ENCODE measurements at places on chromosomes 11 and 22.

- no peak for DNase-seq
Measured at GRCh38 chr22:48960980-48961660, 866.6 kb downstream of the BRD1 start.

GRCh38 chr11:111166598-111166997 is 78.9 kb upstream of the POU2AF2 start:
- no peak for DNase-seq

- no peak for DNase-seq
Measured at GRCh38 chr22:24231706-24232105, 13.2 kb downstream of the GGT5 start.

DNA sequence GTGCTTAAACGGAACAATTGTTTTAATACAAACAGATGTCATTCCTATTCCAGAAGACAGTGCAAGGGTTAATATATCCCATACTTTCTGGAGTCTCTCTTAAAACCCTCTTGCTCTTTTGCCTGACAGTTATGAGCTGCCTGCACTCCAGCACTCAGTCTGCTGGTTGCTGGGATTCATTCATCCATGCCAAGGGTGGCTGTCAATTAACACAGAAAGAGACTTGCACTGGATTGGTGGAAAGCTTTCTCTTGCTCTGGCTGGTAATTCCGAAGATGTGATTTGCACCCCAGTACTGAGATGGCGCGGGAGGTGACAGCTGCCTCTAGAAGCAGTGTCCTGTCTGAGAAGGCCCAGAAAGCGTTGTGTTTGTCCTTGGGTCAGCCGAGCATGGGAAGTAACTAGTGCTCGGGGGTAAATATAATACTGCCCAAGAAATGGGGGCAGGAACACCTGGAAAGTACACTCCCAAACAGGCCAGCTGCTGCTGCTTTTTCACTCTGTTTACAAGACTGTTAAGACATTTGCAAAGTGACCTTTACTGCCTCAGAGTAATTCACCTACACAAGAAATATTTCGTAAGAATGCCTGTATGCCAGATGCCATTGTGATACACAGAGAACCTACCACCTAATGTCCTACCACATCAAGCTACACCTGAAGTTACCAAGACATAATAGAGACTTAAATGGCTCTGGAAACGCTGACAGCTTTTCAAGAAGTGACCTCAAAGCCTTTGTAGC is 20.5 kb downstream of the SCUBE2 start:
- no peak for DNase-seq

- no peak for DNase-seq
Measured at GRCh38 chr11:34308049-34308912, 49.5 kb downstream of the ABTB2 start.

DNA sequence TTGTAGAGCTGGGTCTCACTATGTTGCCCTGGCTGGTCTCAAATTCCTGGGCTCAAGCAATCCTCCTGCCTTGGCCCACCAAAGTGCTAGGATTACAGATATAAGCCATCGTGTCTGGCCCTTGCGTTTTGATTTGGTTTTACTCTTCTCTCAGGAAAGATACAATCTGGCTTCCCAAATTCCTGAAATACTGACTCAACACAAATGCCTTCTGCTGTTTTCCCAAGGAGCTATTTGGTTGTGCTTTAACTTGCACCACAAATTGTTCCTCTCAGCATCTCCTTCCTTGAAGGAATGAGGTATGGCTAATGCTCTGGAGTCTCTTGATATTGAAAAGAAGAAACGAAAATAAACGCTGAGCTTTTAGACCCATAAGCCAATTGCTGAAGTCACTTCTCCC is 110.0 kb upstream of the PAX6 start:
- DNase-seq = no peak

DNA sequence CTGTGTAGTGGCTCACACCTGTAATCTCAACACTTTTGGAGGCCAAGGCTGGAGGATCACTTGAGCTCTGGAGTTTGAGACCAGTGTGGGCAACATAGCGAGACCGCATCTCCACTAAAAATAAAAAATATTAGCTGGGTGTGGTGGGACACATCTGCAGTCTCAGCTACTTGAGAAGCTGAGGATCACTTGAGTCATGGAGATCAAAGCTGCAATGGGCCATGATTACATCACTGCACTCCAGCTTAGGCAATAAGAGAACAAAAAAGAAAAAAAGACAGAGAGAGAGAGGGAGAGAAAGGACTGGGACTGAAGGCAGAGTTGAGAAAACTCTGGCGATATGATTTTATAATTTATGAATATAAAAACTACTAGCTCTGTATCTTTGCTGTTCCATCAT is 473.1 kb downstream of the LRRC4C start:
- DNase-seq = no peak

DNA sequence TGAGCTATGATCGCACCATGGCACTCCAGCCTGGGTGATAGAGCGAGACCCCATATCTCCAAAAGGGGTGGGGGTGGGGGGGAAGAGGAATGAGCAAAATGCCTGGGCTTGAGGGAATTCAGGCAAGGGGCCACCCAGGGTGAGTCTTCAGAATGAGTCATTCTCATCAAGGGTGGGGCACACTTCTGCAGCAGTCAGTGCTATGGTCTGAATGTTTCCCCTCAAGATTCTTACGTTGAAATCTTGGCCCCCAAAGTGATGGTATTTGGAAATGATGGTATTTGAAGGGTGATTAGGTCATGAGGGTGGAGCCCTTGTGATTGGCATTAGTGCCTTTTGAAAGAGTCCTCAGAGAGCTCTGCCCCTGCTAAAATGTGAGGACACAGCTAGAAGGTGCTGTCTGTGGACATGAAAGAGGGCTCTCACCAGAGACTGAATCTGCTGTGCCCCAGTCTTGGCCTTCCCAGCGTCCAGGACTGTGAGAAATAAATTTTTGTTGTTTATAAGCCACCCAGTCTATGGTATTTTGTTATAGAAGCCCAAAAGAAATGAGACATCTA is 86.4 kb upstream of the THY1 start:
- DNase-seq = peak; percentile 59

GRCh38 chr22:49257551-49257961 is 570.1 kb downstream of the BRD1 start:
- DNase-seq = no peak

GRCh38 chr11:48081151-48082010 is 101.0 kb downstream of the PTPRJ start:
- DNase-seq = no peak

- no peak for DNase-seq
Measured at GRCh38 chr11:67492801-67493547, 10.1 kb downstream of the AIP start.

DNA sequence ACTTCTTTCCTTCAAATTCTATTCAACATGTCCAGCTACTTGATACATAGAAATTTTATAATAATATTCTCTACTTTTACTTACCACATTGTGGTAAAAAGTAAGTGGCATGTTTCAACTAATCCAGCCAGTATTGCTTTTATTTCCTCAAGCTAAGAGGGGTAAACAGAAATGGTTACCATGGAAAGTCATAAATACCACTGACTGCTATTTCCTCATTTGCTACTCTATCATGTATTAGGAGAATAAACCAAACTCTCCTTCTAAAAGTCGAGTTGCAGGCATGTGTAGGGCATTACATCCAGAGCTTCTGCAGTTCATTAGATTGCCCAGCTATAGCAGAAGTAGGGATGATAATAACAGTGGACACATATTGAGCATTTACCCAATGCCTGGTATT is 208.4 kb downstream of the MAML2 start:
- DNase-seq = no peak

- no peak for DNase-seq
Measured at GRCh38 chr11:134905517-134905916, 493.5 kb upstream of the B3GAT1 start.

DNA sequence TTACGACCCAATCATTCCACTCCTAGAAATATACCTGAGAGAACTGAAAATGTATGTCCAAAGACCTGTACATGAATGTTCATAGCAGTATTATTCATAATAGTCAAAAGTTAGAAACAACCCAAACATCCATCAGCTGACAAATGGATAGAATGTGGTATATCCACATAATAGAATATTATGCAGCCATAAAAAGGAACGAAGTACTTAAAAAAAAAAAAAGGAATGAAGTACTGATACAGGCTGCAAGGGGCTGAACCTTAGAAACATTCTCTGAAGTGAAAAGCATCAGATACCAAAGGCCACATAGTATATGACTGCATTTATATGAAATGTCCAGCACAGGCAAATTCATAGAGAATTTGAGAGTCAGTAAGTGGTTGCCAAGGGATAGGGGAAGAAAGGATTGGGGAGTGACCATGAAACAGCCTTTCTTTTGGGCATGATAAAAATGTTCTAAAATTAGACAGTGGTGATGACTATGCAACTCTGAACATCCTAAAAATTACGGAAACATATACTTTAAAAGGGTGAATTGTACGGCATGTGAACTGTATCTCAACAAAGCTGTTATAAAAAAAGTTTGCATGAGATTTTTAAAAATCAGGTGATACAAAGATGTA is 1.8 kb downstream of the TPST2 start:
- no peak for DNase-seq

DNA sequence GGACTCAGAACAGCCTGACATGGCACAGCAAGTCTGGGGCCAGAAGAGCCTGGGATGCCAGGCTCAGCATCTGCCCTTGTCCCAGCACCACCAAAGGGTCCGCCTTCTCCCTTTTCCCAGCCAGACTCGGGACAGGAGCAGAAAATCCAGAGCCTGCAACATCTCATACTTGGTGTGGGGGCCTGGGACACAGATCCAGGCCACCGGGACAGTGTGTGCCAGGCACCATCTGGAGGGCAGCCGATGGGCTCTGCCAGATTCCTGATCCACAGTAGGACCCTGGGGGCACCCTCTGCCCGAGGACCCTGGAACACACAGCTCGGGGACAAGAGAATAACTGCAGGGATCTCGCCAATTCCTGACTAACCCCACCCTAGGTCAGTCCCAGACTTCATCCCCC is 67.7 kb downstream of the PHF21B start:
- DNase-seq = no peak

DNA sequence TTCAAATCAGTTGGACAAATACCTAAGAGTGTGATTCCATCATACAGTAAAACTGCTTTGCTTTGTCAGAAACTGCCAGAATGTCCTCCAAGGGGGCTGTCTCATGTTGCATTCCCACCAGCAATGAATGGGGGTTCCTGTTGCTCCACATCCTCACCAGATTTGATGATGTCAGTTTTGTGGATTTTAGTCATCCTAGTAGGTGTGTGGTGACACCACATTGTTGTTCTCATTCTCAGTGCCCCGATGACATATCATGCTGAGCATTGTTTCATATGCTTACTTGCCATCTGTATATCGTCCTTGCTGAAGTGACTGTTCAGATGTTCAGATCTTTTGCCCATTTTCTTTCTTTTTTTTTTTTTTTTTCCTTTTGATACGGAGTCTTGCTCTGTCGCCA is 37.0 kb downstream of the CDPF1 start:
- DNase-seq = no peak

DNA sequence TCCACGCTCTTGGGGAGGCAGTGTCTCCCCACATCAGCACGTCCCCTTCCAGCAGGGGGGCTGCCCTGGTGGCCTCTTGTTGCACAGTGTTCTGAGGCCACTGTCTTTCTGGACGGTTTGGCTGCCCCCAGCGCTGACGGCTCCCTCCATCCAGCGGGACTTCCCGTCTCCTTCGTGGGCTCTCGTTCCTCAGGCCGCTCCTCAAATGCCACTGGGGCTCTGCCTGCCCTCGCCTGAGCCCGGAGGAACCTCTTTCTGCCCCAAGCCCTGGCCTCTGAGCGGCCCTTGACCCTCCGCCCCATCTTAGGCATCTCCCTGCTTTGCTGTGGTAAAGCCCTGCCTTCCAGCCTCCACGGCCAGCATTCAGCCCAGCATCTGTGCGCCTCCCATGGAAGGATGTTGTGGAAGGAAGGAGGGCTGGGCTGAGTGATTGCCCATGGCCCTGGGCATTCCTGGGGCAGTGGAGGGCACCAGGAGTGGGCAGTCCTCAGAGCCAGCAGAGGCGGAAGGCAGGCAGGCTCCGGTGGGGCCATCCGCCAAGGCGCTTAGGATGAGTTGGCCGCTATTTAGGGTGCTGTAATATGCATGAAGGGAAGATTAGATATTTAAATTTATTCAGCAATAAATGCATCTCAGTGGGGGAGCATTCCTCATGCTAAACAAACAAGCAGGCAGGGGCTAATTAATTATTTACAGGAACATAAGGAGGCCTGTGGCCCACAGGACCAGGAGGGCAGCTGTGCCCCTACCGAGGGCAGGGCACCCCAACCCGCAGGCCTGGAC is 17.8 kb downstream of the OTUB1 start:
- DNase-seq = no peak

GRCh38 chr11:3865388-3866193 is 10.1 kb downstream of the STIM1 start:
- peak; percentile 20 for DNase-seq

DNA sequence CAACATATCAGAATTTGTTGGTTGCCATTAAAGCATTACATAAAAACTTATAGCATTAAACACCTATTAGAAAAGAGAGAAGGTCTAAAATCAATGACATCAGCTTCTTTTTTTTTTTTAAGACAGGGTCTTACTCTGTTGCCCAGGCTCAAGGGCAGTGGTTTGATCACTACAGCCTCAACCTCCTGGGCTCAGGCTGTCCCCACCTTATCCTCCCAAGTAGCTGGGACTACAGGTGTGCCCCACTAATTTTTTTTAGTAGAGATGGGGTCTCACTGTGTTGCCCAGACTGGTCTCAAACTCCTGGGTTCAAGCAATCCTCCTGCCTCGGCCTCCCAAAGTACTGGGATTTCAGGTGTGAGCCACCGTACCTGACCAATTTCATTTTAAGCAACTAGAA is 57.9 kb downstream of the ARHGEF12 start:
- no peak for DNase-seq

- DNase-seq = no peak
Measured at GRCh38 chr11:1351278-1351937, 38.3 kb upstream of the BRSK2 start.

GRCh38 chr11:130612291-130612851 is 163.9 kb downstream of the ADAMTS15 start:
- DNase-seq = no peak

DNA sequence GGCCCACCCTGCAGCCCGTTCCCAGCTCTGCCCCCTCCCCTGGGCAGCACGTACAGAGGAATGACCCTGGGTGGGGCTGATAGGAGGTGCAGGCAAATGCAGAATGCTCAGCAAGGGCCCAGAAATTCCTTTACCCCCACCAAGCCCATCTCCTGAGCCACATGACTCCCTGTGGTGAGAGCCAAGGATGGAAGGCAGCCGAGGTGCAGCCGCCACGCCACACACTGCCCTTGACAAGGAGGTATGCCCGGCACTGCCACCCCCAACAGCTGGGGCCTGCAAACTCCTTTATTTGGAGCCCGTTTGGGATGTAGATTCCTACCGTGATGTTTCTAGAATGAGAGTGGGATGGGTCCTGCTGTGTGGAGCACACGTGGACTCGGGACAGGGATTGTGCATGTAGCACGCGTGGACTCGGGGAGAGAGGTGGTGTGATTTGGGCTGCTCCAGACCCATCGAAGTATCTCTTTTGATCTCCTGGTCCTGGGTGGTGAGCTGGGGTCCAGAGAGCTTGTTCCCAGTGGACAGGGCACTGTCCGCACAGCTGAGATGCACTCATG is 12.9 kb downstream of the GTSE1 start:
- DNase-seq = no peak

GRCh38 chr11:15213471-15214231 is 98.9 kb downstream of the INSC start:
- DNase-seq = no peak
